Thoracic aorta endothelial cell (primary cell): ENCODE measurements at places on chromosomes 6 and 20. TPM values are rescaled to one million over a fixed set of nuclear protein-coding genes. Genes with fewer than 3 reads are reported as not detected.

Gene RIMS4
- not detected in 2 replicates for total RNA-seq

Gene IL17F
- not detected in 2 replicates for total RNA-seq

Gene ADRM1
- 149 and 155 TPM in 2 replicates for total RNA-seq

Gene RAET1E
- total RNA-seq = 0.43 TPM in 1 of 2 replicates, not detected in the other

Gene GTSF1L
- not detected in 2 replicates for total RNA-seq

Gene C20orf204
- total RNA-seq = 2.1 and 3.3 TPM in 2 replicates

Gene ZC3H12D
- total RNA-seq = 0.14 TPM in 1 of 2 replicates, not detected in the other

Gene PRRT1
- total RNA-seq = 0.14 TPM in 1 of 2 replicates, not detected in the other

Gene TINAG
- total RNA-seq = not detected in 2 replicates

Gene OGFRL1
- 27.9 and 29.1 TPM in 2 replicates for total RNA-seq

Gene PPP1R16B
- total RNA-seq = 78.5 and 93.3 TPM in 2 replicates

Gene CRISP3
- total RNA-seq = not detected in 2 replicates

Gene HLA-DPA1
- total RNA-seq = 5.2 and 16.8 TPM in 2 replicates

Gene GSTA2
- not detected in 2 replicates for total RNA-seq

Gene DEFB123
- not detected in 2 replicates for total RNA-seq

Gene SLCO4A1
- total RNA-seq = 5.9 and 12.0 TPM in 2 replicates

Gene STMND1
- total RNA-seq = not detected in 2 replicates

Gene TGM6
- not detected in 2 replicates for total RNA-seq

Gene LY86
- total RNA-seq = not detected in 2 replicates

Gene UBE2C
- 34.0 and 61.5 TPM in 2 replicates for total RNA-seq

Gene CALHM4
- total RNA-seq = 0.13 and 0.22 TPM in 2 replicates

Gene LST1
- total RNA-seq = 0.29 and 0.40 TPM in 2 replicates

Gene FRS3
- 0.80 and 1.7 TPM in 2 replicates for total RNA-seq

Gene TRAPPC3L
- 0.13 and 0.22 TPM in 2 replicates for total RNA-seq

Gene GNAS-AS1
- total RNA-seq = 0.57 and 0.66 TPM in 2 replicates

Gene WFDC10B
- total RNA-seq = not detected in 2 replicates

Gene GPLD1
- 0.13 and 0.43 TPM in 2 replicates for total RNA-seq

Gene BEND3
- 5.6 and 6.6 TPM in 2 replicates for total RNA-seq

Gene MPC1
- 24.1 and 31.3 TPM in 2 replicates for total RNA-seq

Gene CCN2
- 711 and 937 TPM in 2 replicates for total RNA-seq

Gene CALHM6
- 0.13 and 0.50 TPM in 2 replicates for total RNA-seq

Gene PI3
- not detected in 2 replicates for total RNA-seq

Gene DDR1
- total RNA-seq = 4.9 and 5.7 TPM in 2 replicates

Gene GRIK2
- total RNA-seq = not detected in 2 replicates

Gene TP53TG5
- total RNA-seq = not detected in 2 replicates

Gene SLPI
- total RNA-seq = not detected in 2 replicates

Gene SLC26A8
- under 0.01 TPM in 2 replicates for total RNA-seq

Gene SLC17A2
- not detected in 2 replicates for total RNA-seq

Gene TMC2
- total RNA-seq = not detected in 2 replicates

Gene OSBPL2
- total RNA-seq = 18.1 and 20.5 TPM in 2 replicates

Gene TRIM10
- not detected in 2 replicates for total RNA-seq

Gene PROKR2
- total RNA-seq = not detected in 2 replicates

Gene TSBP1
- total RNA-seq = not detected in 2 replicates

Gene HLA-DQB1
- not detected in 2 replicates for total RNA-seq

Gene ENPP1
- total RNA-seq = 5.2 and 8.1 TPM in 2 replicates

Gene PRDM13
- total RNA-seq = not detected in 2 replicates

Gene WFDC12
- total RNA-seq = not detected in 2 replicates

Gene BPIFB1
- total RNA-seq = not detected in 2 replicates

Gene ZNF391
- 0.29 and 0.53 TPM in 2 replicates for total RNA-seq

Gene FOXF2
- not detected in 2 replicates for total RNA-seq

Gene MYLK4
- 0.40 and 0.43 TPM in 2 replicates for total RNA-seq

Gene HEY2
- 8.1 and 12.9 TPM in 2 replicates for total RNA-seq

Gene JPH2
- not detected in 2 replicates for total RNA-seq

Gene CEBPB
- 5.2 and 7.4 TPM in 2 replicates for total RNA-seq

Gene TGM2
- total RNA-seq = 440 and 783 TPM in 2 replicates

Gene SEL1L2
- not detected in 2 replicates for total RNA-seq

Gene SLC22A2
- total RNA-seq = not detected in 2 replicates

Gene KCNK17
- total RNA-seq = not detected in 2 replicates
